ENCODE measurements at places on chromosomes 5 and 9.
A peak's percentile ranks its signal among the peaks of the same experiment; 100 is the strongest.

GRCh38 chr5:13957032-13957645, 12.7 kb upstream of the DNAH5 start:
- no peak for DNase-seq

DNA sequence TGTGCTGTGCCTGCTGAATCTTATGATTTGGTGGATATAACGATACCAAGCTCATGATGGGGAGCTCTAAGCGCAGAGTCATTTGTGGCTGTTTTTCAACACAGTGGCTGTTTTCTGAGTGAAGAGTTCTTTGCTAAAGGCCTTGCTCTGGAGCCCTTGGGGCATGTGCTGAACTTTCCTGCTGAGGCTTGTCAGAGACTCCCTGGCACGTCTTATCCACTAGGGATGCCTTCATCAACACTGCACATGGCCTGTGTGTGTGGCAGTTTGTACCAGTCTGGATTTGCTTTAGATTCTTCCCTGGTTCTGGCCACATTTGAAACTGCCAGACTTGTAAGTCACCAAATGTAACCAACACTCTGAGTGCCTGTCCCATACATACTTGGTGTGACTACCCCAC, 188.2 kb downstream of the DMRT2 start:
- DNase-seq = no peak

- DNase-seq = no peak
Observed at GRCh38 chr5:132195727-132196126, 31.9 kb downstream of the P4HA2 start.

- DNase-seq = no peak
Observed at GRCh38 chr9:89862316-89862715, 257.5 kb downstream of the GADD45G start.

DNA sequence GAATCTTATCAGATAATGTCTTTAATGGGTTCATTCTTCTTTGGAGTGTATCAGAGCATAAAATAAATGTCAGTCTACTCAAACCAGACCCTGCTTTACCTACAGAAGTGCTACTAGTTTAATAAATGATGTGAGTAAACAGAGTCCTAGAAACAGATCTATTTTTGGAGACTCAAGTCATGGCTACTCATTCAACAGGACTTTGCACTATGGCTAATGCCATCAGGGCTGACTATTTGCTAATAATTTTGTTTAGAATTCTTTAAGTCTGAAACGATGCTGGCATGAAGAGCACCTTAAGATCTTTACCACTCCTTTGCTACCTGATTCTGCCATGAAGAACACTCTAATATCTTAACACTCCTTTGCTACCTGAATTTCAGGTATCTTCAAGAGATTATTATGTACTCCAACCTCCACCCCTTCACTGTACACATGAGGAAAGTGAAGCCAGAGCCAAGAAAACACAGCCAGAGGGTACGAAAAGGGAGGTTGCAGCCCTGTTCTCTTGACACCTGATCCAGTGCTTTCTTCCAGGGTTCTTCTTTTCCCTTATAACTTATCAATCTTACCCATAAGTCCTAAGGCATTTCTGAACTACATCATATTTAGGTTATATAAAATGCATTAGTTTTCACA, 62.4 kb downstream of the ZNF608 start:
- DNase-seq = no peak

GRCh38 chr5:137148159-137148558, 351.0 kb downstream of the SPOCK1 start:
- DNase-seq = no peak

DNA sequence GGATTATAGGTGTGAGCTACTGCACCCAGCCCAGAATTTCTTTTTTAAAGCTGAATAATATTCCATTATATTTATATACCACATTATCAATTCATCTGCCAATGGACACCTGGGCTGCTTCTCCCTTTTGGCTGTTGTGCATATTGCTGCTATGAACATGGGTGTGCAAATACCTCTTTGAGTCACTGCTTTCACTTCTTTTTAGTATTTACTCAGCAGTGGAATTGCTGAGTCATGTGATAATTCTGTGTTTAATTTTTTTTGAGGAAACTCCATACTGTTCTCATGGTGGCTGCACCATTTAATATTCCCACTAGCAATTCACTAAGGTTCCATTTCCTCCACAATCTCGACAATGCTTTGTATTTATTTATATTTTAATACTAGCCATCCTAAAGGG, 36.1 kb upstream of the KIF4B start:
- DNase-seq = no peak

GRCh38 chr5:68115584-68115983, 100.0 kb upstream of the PIK3R1 start:
- no peak for DNase-seq

- no peak for DNase-seq
Observed at GRCh38 chr9:35712762-35713400, 19.1 kb downstream of the TLN1 start.

GRCh38 chr9:95879591-95879990, 4.1 kb downstream of the ERCC6L2 start:
- DNase-seq = no peak

- no peak for DNase-seq
Observed at GRCh38 chr5:98428806-98429205, 344.7 kb upstream of the RGMB start.

DNA sequence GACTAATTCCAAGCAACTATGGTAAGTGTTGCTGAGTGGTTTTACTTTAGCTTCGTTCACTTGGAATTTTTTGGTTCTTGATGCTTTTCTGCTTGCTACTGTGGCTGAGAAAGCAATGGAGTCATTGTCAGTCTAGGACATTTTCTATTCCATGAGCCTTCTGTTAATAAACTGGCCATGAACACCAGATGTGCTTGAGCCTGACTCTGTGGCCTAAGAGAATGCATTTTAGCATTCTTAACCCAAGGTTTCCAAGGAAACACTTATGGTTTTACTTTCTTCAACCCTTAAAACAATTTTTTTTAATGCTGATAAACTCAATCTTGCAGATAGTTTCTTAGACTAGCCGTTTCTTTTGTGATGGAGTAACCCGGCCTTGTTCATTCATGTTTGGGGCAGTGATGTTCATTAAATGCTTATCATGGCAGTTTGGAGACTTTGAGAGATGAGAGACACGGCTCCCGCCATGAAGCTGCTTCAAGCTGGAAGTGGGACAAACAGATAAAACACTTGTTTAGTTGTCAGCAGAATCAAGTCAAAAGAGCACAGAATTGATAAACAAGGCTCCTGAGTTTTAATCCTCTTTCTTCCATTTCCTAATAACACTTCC, 42.4 kb downstream of the OSTF1 start:
- no peak for DNase-seq

GRCh38 chr5:94505327-94506068, 112.9 kb downstream of the KIAA0825 start:
- DNase-seq = no peak

DNA sequence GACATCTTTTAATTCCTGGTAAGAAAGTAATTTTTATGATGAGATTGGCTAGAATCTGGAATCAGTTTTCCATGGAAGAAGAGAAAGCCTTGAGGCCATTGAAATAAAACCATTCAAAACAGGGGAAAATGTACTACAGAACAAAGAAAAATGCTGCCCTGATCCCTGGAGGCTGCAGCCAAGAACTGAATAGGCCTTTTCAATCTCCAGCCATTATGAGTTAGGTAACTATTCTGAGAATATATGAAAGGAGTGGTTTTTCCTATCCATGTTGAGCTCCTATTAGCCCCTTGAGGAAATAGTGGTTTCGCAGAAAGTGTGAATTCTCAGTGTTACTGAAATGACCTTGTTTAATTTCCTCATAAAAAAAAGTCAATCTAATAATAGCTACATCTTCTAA, 408.5 kb upstream of the GRAMD2B start:
- DNase-seq = no peak

DNA sequence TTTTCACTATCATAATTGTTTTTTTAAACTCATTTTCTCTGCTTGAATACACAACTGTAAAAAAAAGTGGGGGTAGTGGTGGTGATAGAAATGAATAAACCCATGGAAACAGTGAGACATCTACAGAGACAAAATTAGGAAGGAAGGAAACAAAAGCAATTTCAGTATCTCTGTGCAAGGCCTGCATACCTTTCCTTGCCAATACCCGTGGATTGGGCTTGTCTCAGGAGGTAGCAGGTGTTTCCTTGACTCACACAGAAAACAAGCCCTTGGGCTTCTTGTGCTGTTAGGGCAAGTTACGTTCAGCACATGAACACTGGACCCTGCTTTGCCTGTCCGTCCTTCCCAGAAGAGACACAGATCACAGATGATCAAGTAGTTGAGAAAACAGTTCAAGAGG, 372.2 kb downstream of the ZSWIM6 start:
- DNase-seq = no peak

DNA sequence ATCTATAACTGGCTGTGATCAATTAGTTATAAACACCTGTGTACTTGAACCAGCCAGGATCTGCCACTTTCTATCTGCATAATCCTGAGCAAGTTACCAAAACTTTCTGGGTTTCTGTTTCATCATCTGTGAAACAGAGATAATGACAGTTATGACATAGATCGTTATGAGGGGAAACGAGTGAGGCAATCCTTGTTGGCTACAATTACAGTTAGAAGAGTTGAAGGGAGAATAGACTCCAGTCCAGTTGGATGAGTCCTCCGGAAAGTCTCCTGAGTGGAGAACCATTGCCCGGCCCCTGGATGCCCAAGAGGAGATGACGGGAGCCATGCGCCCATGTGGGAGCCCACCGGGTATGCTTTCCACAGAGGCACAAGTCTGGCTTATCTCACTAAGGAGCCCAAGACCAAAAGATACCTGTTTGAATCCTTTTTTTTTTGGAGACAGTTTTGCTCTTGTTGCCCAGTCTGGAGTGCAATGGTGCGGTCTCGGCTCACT, 4.5 kb downstream of the PDE6A start:
- no peak for DNase-seq

- DNase-seq = no peak
Observed at GRCh38 chr5:65199993-65200675, 281.6 kb downstream of the ADAMTS6 start.

- no peak for DNase-seq
Observed at GRCh38 chr9:136995362-136995761, 1.0 kb downstream of the CLIC3 start.

GRCh38 chr5:114335391-114335790, 26.5 kb upstream of the KCNN2 start:
- DNase-seq = no peak

DNA sequence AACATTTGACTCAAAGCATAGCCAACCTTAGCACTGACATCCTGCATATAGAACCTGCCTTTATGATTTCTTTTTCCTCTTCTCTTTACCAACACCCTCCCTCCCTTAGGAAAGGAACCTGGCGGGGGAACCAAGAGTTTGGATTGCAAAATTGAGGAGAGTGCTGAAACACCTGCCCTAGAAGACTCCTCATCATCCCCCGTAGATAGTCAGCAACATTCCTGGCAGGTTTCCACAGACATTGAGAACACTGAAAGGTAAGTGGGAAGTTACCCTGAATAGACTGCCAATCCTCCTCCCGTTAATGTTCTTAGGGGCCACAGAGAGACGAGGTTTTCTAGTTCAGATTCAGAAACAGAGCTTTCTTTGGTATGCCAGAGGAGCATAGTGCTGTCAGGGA, 88.8 kb downstream of the RGS7BP start:
- DNase-seq = no peak

- DNase-seq = no peak
Observed at GRCh38 chr5:75138689-75139088, 86.3 kb upstream of the GCNT4 start.

DNA sequence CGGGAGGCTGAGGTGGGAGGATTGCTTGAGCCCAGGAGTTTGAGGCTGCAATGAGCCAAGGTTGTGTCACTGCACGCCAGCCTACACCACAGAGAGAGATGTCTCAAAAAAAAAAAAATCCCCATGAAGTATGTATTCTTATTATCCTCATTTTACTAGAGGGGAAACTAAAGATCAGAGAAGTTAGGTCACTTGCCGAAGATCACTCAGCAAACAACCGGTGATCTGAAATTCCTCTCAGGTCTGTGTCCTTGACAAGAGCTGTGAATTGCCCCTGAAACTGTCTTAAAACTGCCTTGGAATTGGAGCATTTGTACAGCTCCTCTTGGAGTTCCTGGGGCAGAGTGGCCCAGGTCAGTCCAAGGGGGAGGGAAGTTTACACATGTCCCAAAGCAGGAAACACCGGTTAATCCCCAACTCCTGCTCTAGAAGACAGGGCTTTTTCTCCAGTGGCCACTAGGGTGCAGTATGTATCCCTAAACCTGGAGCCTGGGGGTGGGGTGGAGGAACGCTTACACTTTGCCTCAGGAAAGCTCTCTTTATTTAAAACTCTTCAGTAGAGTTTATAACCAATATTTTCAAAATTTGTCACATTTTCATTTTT, 27.6 kb downstream of the AQP7 start:
- DNase-seq = peak; percentile 32

- DNase-seq = no peak
Observed at GRCh38 chr5:170525470-170526211, 21.8 kb downstream of the KCNIP1 start.

DNA sequence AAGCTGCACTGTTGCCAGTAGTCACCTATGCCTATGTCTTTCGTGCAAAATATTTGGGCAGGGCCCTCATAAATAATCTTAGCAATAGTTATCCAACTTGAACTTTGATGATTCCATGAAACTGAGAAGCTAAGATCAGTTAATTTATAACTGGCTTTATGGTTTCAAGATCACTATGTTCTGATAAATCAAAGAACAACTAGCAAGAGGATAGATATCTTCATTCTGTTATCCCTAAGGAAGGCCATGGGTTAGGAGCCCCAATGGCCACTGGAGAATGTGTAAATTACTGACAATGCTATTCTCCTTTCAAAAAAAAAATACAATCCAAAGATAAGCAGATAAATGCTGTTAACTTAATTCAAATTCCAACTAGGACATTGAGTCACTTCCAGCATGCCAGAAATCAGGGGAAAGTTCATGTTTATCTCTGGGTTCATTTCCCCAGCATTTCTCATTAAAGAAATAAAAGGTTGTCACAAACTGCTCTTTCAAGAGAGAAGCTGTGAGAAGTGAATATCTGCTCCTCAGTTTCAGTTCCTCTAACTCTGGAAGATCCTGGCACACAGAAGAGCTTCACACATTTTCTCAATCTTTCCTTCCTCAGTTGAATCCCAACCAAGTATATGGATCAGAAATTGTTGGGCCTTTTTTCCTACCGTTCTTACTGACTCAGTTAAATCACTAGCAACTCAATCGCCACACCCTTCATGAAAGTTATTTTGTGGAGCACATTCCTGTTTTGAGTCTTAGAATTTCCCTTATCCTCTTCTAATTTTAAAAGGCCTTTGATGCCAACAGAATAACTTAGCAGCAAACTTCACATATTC, 59.6 kb upstream of the SLC1A1 start:
- no peak for DNase-seq

GRCh38 chr9:18516965-18517364, 43.0 kb downstream of the ADAMTSL1 start:
- no peak for DNase-seq

DNA sequence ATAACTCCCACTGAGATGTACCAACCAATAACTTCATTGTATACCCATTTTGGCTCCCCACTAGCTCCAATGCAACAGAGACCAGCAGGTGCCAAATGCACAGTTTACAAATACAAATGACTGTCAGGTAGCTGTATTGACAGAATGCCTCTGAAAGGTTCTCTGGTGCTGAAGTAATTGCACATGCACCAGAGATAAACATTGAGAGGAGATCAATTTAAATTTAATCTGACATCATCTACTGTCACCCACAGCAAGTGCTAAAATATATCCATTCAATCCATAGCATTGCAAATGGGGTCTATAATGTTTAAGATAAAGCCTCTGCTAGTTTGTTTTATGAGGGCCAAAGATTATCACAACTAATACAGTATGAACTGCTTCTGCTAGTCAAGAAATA, 80.2 kb downstream of the STX17 start:
- DNase-seq = no peak

GRCh38 chr9:90322296-90322695, 320.3 kb downstream of the DIRAS2 start:
- no peak for DNase-seq
